Transverse colon (tissue), 4 donors: ENCODE measurements at places on chromosomes 4 and X. TPM values are rescaled to one million over a fixed set of nuclear protein-coding genes. Genes with fewer than 3 reads are reported as not detected.
A peak's percentile ranks its signal among the peaks of the same experiment; 100 is the strongest.

DNA sequence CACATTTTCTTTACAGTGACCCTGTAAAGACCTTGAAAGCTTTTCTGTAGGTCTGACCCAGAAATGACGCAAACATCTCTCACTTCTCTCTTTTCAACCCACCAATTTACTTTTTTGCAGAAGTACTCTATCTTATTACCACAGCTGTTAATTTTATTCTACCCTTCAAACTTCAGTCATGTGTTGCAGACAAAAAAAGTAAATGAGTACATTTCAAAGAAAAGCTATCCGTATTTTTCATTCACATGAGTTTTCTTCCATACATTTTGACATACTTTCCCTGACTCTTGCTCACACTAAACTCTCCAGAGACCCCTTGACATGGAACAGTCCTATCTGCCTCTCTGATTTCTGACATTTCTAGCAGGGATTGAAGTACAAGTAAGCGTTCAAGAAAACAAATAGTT, 51.7 kb downstream of the SLC7A11 start:
- no peak for DNase-seq

DNA sequence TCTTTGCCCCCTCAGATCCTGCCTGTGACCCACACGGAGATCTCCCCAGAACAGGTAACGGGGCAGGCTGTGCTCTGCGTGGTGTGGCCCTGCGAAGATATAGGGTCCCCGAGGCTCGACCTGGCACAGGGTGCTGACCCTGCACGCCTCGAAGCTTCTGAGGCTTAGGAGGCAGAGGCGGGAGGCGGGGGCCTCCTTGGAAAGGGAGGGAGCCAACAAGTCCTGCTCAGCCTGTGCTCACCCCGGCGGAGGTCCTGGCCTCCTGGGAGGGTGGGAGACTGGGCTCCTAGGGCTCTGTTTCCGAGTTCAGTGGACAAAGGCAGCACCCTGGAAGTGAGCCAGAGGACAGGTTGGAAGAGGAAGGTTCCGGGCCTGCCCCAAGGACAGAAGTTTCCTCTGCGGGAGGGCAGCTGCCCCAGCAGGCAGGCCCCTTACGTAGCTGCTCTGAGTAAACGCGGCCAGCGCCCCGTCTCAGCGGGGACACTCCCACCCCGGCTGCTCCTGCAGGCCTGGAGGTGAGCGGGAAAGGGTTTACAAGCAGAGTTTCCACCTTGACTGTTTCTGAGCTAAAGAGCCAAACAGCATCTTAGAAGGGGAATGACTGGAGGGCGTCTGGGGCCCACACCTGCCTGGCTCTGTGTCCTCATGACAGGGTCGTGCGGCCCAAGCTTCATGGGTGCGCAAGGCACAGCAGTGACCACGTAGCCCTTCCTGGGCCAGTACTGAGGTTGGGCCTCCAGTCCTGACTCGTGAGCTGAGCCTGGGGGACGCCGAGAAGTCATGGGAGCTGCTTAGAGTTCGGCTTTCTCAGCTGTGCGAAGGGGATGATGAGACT, 16.1 kb downstream of the TMEM175 start:
- DNase-seq = no peak

DNA sequence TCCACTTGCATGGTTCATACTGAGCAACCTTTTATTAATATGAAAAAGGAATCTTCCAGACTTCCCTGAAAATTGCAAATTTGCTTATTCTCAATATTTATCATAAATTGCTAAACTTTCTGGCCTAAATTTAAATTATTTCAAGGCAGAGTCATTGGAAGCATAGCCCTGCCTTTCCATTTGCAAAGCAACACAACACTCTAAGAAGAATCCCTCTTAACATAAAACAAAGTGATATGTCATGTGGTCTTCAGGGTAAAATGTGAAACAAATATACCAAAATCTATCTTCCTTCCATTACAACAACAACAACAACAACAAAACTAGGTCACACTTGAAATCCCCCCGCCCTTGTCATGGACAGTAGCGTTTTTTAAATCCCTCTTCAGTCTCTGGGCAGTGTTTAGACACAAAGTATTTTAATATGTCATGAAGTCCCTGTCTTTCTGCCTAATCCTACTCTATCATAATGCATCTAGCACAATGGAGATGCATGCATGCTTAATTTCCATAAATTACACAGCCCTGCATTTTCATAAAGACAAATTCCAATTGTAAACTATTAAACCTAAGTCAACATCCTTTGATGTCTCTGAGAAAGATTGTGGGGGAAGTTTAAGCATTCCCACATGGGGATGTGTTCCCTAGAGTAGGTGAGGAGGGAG, 668.9 kb upstream of the LCORL start:
- DNase-seq = no peak

DNA sequence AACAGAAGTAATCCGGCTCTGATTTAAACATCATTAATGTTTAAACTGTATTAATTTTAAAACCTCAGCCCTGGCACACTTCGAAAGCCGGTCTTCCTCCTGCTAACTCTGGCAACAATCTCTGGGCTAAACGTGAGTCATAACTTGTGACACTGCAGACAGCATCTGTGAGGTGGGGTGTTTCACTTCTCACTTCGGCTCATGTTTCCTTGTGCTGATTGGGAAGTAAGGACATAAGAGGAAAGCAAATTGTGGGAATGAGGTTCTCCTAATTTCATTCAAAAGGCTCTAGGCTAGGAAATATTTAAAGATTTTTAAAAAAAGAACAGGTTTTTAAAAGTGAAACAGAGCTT, 139.9 kb upstream of the USP9X start:
- DNase-seq = peak; percentile 26

DNA sequence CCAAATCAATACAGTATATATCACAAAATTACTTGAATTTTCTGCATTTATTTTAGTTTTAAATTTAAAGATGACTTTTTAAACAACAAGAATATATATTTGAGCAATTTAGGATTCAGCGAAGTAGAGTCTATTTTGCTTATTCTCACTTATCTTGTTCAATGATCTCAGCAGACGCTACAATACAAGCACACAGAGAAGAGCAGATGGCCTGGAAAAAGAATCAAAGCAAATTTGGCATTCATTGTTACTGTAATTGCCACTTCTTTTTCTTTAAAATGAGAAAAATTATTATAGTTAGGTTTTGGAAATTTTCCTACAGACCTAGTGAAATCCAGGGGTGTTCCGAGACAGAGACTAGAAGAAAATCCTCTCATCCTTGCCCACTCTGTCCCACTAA, 57.5 kb downstream of the NPY1R start:
- DNase-seq = no peak

- DNase-seq = no peak
These were observed 59.7 kb downstream of the RWDD4 start for GRCh38 chr4:183599284-183599683.

DNA sequence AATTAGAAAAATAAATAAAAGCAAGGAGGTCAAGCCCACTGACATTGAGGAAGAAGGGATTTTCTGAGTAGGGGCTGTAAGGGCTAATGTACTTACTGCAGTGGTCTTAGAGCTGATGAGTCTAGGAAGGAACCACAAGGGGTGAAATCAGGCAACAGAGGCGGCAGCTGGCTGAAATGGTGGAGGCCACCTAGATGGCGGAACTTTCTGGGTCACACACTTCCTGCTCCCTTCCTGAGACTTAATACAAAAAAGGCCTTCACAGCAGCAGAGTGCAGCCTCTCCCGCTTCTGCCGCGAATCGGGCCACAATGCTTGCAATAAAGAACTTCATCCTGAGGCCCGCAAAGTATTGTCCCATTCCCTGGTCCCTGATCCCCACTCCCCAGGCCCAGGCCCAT, 15.4 kb downstream of the SNX12 start:
- DNase-seq = no peak

DNA sequence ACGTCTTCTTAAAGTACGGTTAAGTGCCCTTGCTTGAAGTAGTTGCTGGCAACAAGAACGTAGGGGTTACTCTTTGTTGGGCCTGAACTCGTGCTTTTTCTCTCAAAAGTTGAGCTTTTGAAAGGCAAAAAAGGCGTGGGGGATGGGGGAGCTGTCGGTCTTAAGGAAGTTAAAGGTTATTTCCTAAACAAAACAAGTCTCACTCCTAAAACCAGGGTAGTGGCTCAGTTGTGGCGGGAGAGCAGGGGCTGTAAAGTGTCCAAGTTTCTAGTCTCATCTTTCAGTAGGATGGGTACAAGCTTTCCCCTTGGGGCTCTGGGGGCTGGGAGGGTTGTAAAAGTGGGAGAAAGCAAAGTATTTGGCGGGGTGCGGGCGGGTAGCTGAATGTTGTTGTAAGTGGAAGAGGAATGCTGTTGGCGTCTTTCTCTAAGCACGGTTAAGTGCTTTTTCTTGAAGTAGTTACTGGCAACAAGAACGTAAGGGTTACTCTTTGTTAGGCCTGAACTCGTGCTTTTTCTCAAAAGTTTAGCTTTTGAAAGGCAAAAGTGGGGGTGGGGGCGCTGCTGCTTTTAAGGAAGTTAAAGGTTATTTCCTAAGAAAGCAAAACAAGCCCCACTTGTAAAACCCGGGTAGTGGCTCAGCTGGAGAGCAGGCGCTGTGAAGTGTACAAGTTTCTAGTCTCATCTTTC, 904 bp upstream of the WDR1 start:
- peak; percentile 48 for DNase-seq

- DNase-seq = no peak
These were observed 257.0 kb upstream of the AGTR2 start for GRCh38 chrX:115913575-115913974.

DNA sequence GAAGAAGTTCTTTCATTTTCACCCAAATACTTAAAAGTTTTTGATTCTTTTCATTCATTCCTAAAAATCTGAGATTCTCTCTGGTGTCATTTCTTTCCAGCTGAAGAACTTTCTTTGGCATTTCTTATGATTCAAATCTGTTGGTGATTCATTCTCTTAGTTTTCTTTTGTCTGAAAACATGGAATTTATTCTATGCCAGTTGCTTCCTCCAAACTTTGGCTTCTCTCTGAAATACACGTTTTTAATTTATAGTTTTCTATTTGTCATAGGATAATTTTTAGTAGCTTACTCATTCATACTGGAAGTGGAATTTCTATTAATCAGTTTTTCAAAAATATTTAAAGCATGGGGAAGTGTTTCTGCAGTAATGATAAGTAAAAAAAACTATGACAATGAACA, 1012.0 kb downstream of the RPA4 start:
- DNase-seq = no peak

GRCh38 chr4:87038837-87039615, 104.2 kb downstream of the AFF1 start:
- DNase-seq = peak; percentile 43

- no peak for DNase-seq
These were observed 27.9 kb upstream of the PAPSS1 start for GRCh38 chr4:107747748-107748486.

GRCh38 chr4:792626-793092, 33.3 kb downstream of the CPLX1 start:
- DNase-seq = no peak

DNA sequence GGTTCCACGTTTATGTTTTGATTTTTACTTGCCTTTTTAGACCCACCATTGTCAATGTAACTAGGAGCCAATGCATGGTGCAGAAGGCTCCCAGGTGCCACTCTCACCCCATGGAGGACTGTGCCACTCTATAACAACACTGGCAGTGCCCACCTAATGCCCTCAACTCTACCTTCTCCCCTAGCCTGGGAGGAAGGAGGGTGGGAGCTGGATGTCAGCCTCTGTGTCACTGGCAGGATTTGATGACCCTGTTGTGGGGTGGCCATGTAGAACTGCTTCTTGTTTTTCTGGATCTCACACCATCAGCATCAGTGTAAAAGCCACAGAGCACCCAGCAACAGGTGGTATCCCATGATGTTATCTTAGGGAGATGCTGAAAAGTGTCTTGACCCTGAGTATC, 13.7 kb upstream of the ADH1B start:
- DNase-seq = no peak

GRCh38 chr4:102754044-102754443, 6.7 kb downstream of the MANBA start:
- no peak for DNase-seq

DNA sequence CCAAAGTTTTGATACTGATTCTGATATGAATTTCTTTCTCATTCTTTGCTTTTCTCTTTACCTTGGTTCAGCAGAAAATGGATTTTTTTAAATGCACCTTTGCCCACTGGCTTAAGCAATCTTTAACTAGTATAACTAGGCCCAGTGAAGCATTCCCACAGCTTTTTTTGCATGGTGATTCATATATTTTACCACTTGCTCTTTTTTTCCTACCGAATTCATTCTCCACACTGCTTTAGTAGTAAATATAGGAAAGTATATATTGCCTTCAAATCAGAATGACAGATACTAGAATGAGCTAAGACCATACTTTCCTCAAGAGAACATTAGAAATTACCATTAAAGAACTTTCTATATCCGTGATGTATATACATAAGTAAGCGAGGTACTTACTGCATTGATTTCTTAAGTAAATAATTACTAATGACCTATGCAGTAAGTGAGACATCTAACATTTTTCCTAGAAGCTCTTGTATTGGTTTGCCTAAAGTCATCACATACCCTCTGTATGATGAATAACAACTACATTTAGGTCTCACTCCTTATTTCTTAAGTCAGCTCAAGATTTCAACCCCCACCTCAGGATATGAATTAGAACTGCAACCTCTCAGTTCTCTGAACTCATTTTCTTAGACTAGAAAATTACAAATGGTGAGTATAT, 44.2 kb downstream of the SLC4A4 start:
- DNase-seq = no peak

DNA sequence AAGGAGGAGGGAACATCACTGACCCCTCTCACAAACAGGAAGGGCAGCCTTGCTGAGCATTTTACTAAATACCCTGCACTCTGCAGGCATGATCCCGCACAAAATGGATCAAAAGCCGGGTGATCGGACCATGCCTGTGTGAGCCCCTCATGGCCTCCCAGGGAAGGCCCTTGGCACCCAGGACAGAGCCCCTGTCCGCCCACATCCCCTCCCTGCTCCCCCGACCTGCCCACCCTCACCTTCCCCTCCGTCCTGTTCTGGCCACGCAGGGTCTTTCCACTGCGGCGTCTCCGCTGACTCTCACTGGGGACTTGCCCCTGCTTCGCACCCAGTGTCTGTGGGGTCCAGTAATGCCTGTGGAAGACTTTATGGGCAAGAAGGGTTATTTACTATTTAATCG, 105.0 kb downstream of the HMX1 start:
- DNase-seq = no peak

- no peak for DNase-seq
These were observed 916 bp upstream of the POU4F2 start for GRCh38 chr4:146637621-146638332.

- no peak for DNase-seq
These were observed 27.4 kb downstream of the ADH5 start for GRCh38 chr4:99061048-99061700.

DNA sequence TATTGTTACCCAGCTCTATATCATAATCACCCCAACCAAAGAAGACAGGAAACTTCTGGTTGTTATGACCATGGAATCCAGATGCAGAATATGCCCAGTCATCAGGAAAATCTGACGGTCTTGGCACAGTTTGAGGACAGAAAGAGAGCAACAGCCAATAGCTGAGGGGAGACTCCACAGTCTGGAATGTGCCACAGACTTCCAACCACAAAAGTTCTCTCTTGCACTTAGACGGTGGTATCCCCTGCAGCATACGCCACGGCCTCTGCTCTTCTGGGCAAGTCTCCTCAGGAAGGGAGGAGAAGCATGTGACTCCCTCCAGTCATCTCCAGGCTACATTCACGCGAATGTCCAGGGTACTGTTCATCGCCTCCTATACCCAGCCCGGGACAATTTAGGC, 18.4 kb downstream of the ZNF827 start:
- DNase-seq = no peak

Gene POLA1
- 5.2 TPM for total RNA-seq

Gene ZMAT1
- total RNA-seq = 0.40 TPM

Gene TMEM128
- total RNA-seq = 8.8 TPM

Gene PTPN13
- total RNA-seq = 3.7 TPM

Gene APLN
- not detected for total RNA-seq

Gene SLC6A14
- total RNA-seq = not detected

Gene NAP1L2
- total RNA-seq = 1.4 TPM

Gene GAGE12H
- not detected for total RNA-seq

Gene SHISA3
- 1.1 TPM for total RNA-seq

Gene PYURF
- 64.5 TPM for total RNA-seq
